ENCODE measurements at places on chromosomes 3 and 15.

GRCh38 chr15:98935736-98936135, 71.9 kb downstream of the PGPEP1L start:
- DNase-seq, result no peak

GRCh38 chr3:149507491-149508324, 33.2 kb downstream of the TM4SF4 start:
- DNase-seq, result no peak

DNA sequence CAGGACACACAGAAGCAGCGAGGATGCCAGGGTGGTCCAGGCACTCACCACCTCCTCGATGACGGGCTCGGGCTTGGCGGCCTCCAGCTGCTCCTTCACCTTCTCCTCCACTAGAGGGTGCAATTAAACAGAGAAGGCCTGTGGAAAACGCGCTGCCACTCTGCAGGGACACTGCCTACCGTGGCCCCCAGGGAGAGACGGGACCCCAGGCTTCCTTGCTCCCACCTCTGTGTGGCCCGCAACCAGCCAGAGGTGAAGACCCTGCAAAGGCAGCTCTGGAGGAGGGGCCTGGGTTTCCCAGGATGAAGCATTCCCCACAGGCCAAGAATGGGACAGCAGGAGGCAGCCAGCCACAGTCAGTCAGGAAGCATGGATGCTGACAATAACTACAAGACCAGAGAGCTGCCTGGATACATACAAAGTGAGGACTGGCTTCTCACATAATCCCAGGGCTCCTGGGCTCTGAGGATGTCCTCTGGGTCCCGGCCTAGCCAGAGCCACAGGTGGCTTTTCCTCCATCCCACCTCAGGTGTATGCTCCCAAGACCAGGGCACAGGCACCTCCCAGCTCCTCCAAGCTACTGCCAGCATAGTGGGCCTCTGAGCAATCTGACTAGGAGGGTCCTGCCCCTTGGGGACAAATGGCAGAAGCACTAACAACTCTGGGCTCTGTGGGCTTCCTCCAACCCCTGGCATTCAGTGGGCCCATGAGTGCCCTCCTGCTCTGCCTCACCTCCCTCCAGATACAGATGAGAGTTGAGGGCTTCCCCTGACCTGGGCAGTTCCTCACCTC, 46.2 kb downstream of the PTH1R start:
- no peak for DNase-seq

- no peak for DNase-seq
Measured at GRCh38 chr3:136343873-136344555, 93.9 kb downstream of the PCCB start.

- DNase-seq, result peak; percentile 2
Measured at GRCh38 chr3:63228677-63229076, 49.4 kb upstream of the SYNPR start.

DNA sequence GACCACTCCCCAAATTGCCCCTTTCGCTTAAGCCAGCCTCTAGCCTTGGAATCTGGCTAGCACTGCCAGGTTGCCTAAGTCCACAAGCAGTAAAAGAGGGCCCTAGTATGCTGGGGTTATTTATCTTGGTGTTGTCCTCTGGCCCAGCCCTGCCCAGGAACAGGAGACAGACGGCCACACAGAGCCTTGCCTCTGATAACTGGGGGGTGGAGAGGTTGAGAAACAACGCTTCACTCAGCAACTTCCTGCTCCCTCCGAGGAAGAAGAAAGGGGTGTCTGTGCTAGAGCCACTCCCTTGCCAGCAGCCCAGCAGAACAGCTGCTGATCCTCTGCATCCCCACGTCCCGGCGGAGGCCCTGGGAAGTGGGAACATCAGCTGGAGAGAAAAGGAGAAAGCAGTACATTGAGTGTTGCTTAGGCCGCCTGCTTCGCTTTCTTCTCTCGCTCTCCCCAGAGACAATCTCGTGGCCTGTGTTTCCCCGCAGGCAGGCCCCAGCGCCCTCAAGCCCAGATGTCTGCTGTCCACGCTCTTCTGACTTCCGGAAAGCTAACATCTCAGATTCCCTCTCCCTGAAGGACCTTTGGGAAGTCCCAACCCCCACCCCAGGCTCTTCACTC, 22.6 kb upstream of the C3orf70 start:
- peak; percentile 87 for DNase-seq

DNA sequence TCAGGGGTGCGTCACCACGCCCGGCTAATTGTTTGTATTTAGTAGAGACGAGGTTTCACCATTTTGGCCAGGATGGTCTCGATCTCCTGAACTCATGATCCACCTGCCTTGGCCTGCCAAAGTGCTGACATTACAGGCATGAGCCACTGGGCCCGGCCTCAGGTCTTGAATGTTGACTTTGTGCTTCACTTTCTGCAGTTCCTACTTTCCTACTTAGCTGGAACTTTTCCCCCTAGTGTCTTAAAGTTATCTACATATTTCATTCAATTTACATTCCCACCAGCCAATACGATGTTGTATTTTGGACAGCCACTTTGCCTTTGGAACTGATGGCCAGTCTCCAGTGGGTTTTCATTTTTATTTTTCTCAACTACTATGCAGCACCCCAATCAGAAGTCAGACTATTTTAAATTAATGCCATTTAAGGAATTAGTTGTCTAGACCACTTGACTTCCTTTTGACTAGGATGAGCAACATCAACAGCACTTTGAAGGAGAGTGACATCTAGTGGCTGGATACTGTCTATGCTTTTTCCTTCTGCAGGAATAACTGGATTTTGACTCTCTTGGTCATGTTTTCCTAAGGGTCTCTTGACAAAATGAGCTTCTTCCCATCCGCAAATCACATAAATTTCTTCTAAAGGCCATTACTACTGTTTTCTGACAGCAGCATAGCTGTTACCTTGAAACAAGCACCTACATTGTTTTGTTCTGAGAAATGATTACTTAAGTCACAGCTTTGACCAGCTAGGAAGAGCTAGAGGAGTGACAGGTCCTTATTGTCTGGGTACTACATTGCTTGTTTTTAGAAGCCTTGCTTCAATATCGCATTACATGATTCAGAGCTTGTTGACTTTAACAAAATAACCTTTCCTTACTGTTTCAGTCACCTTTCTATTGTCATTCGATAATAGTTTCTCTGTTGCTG, 140.2 kb downstream of the ITPR1 start:
- peak; percentile 44 for DNase-seq

DNA sequence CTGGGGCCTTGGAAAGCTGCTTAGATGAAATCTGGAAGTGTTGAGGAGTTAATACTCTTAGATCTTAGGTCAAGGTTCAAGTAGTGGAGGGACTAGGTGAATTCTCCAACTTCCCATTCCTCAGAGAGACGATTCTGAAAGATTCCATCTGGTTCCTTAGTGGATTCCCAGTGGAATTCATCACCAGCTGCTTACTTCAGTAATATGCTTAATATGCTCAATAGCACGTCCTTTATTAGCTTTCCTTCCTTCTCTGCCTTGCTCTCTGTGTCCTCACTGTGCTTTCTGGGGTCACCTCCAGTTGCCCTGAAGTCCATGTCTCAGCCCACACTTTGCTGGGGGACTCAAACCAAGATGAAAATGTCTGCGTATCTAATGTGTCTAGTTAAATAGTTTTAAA, 31.0 kb downstream of the CEP63 start:
- no peak for DNase-seq

DNA sequence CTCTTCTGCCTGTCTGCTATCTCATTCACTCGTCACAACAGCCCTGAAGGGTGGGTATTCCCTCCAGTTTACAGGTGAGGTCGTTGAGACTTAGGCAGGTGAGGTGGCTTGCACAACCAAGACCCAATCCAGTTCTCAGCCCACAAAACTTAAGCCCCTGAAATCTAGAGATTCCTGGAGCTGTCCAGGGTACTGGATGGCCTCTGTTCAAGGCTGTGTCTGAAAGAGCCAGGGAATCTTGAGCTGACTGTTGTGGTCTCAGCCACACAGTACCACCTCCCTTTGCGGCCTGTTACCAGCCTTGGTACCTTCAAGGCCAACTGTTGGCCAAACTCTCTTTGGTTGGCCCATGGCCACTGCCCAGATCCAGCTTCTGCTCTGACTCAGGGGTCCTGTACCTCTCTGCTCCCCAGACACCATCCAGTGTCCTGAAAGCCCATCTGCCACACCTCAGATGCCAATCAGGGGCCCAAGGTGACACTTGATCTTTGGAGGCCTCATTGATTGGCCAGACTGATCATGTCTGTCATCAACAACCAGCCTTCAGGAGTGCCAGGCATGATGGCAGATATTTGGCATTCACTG, 10.9 kb upstream of the FAM107A start:
- DNase-seq, result no peak

DNA sequence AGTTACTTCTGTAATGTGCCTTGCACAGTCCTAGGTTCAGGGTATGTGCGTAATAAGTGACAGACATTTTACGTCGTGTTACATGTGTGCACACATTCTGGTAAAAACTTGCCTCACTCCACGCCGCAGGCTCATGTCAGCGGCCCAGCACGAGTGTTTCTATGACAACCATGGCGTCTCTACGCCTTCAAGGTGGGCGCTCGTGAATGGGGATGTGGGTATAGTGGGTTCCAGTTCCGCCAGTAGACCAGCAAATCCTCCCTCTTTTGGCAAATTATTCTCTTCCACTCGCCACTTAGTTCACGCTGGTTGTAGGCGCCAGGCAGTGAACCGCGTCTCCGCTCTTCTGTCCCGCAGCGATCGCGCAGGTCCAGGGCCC, 40.3 kb downstream of the CHST14 start:
- DNase-seq, result no peak

- no peak for DNase-seq
Measured at GRCh38 chr3:20622304-20622703, 436.3 kb upstream of the SGO1 start.

- no peak for DNase-seq
Measured at GRCh38 chr15:57079931-57080620, 161.6 kb downstream of the TCF12 start.

GRCh38 chr3:114213292-114213626, 24.1 kb downstream of the ZNF80 start:
- DNase-seq, result no peak

GRCh38 chr3:48180531-48181253, 7.5 kb downstream of the CDC25A start:
- DNase-seq, result no peak

DNA sequence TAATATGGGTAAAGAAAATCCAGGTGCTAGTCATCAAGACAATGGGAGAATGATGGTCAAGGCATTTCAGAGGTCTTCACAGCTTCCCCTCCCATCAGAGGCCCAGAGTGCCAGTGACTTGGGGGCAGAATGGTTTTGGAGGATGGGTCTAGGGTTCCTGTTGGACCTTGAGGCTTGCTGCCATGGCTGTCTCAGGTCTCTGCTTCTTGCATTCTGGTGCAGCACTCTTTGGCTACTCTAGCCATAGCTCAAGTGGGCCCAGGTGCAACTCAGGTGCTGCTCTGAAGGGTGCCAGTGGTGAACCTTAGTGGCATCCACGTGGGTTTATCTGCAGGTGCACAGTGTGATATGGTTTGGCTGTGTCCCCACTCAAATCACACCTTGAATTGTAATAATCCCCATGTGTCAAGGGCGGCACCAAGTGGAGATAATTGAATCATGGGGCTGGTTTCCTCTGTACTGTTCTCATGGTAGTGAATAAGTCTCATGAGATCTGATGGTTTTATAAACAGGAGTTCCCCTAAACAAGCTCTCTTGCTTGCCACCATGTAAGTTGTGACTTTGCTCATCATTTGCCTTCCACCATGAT, 48.5 kb upstream of the PEX5L start:
- DNase-seq, result peak; percentile 3

- no peak for DNase-seq
Measured at GRCh38 chr3:8563146-8563545, 61.5 kb downstream of the LMCD1 start.

DNA sequence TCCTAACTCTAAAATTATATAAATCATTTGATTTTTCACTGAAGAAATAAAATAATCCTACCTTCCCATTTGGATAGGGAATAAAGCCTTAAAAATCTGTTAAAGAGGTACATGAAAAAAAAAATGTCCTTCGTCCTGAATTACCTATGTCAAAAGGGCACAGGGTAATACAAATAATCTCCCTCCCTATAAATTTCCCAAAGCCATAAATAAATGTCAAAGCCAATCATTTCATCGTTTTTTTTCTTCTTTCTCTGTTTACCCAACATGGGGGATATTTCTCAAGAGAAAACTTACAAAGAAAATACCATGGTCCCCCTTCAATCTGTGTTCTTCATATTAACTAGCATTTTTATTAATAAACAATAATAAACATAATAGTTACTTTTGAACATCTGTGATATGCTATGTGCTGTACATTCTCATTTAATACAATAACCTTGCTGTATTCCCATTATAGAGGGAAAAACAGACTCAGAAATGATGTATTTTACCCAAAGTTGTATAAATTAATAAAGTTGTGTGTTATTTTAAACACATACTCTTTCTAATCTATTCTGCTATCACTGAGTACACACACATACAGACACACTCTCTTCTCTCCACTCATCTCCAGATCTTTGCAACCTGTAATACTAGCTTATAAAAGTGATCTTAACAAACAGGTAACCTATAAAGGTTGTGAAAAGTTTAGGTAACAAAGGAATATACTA, 910 bp upstream of the ANKRD28 start:
- DNase-seq, result no peak

DNA sequence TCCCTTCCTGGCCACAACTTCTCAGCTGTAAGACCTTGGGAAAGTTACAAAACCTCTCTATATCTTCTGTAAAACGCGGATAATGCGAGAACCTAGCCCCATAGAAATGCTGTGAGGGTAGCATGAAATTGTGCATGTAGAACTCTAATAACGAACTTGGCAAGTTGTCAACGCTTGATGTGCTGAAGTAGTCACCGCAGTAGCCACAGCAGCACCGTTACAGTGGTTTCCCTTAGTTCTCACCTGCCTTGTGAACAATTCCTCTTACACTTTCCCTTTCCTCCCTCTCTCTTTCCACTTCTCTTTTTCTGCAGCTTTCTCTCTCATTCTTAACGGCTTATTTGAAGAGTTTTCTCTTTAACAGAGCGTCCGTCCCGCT, 447 bp upstream of the SHQ1 start:
- DNase-seq, result peak; percentile 42

DNA sequence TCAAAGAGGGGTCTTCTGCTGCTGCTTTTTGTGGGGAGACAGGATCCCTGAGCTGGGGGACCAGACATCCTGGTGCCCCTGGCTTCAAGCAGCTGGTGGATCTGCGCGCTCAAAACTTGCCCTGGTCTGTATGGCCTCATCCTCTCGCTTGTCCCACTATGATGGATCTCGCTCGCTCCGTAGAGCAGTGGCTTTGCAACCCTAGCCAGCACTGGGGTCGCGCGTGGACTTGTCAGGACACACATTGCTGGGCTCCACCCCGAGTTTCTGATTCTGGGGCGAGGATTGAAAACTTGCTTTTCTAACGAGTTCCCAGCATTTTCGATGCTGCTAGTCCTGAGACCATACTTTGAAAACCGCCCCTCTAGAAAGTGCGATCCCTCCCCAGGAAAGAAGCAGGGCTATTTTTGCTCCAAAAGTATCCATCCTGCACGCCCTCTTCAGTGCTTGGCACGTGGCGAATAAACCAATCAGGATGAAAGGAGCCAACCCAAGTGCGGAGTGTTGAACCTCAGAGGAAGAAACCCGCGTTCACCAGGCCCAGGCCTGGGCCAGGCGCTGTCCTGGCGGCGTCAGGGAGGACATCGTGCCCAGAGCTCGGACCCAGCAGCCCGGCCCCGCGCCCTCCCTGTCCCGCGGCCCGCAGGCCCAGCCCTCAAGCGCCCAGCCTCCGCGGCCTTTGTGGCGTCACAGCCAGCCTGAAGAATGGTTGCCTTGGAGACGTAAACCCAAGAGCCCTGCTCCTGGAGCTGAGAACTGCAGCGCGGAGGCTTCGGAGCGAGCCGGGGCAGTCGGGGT, at the start of gene CFAP100:
Gene CFAP100, plus strand, starts transcription at position 731 of the 798 bp plus-strand sequence. CDS start 1,092 bp downstream, outside the sequence.
- DNase-seq, result no peak
